HEK293T (cell line): ENCODE measurements at places on chromosomes 1 and 21.

DNA sequence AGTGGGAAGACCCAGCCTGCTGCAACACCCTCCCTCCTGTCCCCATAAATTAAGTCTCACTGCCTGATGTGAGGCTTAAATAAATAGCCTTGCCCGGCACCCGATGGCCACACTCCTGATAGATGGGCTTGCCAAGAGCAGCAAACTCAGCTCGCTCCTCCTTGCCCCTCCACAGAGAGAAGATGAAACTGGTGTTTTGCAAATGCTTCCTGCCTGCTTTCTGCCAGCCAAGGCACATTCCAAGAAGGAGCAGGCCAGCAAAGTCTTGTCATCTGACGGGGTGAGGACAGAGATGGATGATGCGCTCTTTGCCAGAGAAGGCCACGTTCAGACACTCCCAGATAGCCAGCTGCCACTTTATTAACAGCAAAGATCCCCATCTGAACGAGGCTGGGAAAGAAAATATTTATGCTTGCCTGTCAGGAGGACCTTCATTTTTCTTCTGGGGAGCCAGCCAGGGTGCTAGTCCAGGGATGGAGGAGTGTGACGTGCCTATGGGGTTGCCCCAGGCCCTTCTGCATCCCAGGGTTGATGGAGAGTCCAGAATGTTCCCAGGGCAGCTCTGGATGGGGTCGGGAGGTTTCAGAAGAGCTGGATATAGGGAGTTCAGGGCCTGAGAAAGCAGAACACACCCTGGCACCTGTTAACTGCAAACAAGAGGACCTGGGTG, 265.4 kb downstream of the FOXD2 start:
- no peak for DNase-seq

DNA sequence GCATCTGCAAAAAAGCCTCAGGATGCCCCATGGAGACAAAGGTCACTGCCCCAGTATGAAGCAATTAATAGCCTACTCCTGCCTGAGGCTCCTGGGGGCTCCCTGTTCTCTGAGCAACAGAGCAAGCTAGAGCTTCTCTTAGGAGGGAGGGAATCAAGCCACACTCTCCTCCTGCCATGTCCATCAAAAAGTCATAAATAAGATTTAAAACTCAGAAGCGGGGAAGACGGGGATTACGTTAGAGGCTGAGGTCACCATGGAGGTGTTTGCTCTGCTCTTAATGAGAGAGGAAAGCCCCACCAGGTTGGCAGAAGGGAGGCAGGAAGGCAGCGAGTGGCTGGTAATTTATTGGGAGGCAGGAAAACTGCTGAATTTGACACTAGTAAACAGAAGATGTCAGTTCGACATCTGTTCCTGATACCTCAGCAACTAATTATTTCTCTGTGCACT, 98.4 kb upstream of the TNR start:
- DNase-seq = no peak

- no peak for DNase-seq
Observed at GRCh38 chr21:43267391-43268085, 98.7 kb downstream of the CRYAA start.

- no peak for DNase-seq
Observed at GRCh38 chr21:27132266-27132665, 165.4 kb upstream of the ADAMTS5 start.

GRCh38 chr1:204127597-204128242, 24.1 kb downstream of the ETNK2 start:
- peak; percentile 83 for DNase-seq

- DNase-seq = peak; percentile 32
Observed at GRCh38 chr1:74245168-74245772, 10.1 kb downstream of the TNNI3K start.

- DNase-seq = no peak
Observed at GRCh38 chr1:155007251-155007828, 4.7 kb downstream of the ZBTB7B start.
